ENCODE measurements at places on chromosomes 1 and 21.

DNA sequence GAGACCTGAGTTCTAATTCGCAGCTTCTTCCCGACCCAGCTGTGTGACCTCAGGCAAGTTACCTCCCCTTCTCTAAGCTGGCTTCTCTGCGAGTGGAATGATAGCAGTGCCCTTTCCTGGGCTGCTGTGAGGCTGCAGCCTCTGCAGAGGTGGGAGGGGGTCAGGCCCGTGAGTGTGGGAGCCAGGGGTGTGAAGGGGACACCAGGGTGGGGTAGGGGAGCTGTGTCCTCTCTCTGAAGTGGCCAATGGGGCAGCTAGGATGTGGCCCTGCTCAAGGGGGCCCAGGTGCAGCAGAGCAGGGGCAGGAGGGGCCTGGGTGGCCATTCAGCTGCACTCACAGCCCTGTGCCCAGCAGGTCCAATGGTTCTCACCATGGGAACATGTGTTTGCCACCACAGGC is 24.5 kb downstream of the DMRTB1 start:
- DNase-seq: no peak

DNA sequence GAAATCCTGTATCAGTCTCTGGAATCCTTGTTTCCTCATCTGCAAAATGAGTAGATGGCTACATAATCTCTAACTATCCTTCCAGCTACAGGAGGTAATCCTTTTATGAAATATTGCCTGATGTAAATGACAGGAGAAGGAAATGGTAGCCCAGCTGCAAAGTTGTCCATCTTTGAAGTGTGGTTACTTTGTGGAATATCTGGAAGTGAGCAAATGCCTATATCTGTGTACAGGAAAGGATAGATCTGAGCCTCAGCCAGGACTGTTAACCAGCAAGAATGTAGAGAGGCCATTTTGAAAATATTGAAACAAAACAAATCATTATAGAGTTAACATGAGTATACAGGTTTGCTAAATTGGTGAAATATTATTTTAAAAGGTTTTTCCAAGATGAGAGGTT is 74.8 kb upstream of the BMP8A start:
- DNase-seq: no peak

GRCh38 chr21:33857846-33858666 is 57.5 kb downstream of the ATP5PO start:
- no peak for DNase-seq

DNA sequence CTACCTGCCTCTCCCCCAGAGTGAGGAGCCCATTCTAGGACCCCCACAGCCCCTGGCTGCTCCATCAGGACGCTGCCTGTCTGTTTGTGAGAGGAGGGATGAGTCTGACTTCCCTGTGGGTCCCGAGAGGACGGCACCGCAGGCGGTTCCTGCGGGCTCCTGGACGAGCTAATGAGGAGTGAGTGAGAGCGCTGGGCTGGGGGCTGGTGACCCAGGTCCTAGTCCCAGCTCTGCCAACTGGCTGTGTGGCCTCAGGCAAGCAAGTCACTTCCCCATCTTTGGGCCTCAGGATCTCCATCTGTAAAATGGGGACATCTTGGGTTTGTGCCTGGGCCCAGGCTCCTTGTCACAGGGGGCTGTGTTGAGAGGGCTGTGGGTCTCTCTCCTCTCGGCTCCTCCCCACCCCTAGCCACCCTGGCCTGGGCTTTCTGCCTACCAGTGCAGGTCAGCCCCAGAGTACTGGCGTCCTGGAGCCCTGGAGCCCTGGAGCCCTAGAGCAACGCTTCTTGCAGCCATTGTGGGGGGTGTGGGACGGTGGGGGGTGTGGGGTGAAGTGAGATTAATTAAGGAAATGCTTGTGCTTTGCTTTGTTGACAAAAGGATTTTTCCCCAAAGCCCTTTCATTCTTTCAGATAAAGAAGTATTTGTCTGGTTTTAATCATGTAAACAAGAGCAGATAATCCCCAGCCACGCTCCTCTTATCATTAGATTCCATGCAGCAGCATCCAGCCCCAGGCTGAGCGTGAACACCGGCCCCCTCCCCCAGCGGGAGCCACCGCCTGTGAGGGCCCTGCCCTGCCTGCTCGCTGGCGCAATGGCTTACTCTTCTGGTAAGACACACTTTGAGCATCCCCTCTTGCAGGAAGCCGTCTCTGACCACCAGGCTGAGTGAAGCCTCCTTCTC is 26.8 kb downstream of the SLC1A7 start:
- no peak for DNase-seq

DNA sequence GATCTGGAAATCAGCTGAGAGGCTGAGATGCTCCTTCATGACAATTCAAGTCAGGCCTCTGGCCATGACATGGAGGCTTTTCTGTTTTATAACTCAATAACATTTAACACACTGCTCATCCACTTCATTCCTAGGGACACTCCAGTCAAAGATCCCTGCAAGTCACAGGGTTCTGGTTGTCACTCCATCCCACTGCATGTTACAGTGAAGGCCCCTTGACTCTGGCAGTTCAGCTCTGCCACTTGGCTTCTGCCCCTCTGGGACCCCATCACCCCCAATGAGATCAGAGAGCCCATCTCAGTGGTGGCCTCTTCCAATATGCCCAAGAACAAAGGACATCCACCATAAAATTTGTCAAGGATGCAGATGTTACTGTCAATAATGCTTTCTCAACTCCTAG is 10.0 kb upstream of the FAM110D start:
- no peak for DNase-seq

DNA sequence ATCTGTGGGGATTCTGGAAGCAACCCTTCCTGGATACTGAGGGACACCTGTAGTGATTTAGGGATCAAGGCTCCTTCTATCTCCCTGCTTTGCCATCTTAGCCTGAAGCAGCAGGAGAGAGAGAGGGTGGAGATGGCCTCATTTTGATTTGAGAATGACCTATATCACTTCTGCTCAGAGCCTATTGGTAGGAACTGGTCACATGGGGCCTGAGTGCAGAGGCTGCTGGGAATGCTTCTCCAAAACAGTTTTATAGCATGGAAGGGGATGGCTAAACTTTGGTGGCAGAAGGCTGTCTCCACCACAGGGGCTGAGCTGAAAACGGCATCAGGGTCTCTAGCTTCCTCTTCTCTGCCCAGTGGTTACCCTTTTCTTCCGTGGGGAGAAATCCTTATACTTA is 105.8 kb downstream of the TBX19 start:
- DNase-seq: no peak

GRCh38 chr1:58815686-58816071 is 31.8 kb upstream of the JUN start:
- DNase-seq: no peak

DNA sequence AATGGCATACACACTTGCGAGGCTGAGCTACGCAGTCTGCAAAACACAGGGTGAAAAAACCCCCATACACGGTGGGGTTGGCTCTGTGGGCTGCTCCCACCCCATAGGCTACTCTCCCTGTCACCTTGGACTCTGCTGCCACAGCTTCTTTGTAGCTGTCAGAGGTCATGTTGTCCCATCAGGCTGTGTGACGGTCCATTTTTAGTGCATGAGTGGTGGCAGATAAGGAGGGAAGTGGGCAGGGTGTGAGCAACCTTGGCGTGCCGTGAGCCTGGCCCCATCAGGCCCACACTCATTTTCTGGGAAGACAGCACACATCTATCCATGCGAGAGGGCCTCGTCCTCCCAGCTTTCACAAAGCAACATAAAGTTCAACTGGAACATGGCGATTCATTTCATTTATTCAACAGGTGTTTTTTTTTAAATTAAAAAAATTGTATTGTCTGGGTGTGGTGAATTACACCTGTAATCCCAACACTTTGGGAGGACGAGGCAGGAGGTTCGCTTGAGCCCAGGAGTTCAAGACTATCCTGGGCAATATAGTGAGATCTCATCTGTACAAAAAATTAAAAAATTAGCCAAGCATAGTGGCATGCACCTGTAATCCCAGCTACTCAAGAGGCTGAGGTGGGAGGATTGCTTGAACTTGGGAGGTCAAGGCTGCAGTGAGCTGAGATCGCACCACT is 9.5 kb downstream of the GPR137B start:
- no peak for DNase-seq

- DNase-seq: no peak
Measured at GRCh38 chr1:112177314-112177713, 187.8 kb upstream of the KCND3 start.

DNA sequence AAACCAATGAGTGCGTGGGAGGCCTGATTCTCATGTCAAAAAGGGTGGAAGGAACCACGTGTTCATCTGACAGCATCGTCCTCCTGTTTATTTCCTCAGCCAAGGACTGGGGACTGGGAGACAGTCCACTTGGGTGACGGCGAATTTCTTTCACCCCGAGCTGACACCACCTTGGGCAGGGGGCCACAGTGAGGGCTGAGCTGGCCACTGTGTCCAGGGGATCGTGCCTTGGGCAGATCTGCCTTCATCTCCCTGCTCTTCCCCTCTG is 122.1 kb downstream of the SIM2 start:
- no peak for DNase-seq

DNA sequence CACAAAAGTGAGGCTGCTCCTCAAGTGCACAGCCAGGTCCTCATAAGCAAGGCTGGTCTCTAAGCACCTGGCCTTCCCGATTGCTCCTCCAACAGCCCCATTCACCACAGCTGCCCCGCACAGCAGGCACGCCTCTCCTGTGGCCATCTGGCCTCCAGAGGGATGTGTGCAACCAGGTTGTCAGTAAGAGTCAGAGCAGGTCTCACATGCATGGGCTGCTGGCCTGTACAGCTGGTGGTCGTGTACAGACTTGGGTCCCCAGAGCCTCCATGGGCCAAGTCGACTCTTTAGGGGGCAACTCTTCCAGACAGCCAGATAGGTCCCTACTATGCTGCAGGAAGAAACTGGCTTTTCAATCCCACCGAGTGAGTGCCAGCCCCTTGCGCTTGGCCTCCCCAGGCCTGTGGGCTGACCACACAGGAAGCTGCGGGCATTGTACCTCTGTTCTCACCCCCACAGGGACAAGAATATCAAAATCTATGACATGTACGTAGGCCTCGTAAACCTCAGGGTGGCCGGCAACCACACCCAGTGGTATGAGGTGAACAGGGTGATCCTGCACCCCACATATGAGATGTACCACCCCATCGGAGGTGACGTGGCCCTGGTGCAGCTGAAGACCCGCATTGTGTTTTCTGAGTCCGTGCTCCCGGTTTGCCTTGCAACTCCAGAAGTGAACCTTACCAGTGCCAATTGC is 1.4 kb downstream of the PRSS38 start:
- DNase-seq: no peak

GRCh38 chr1:55037733-55038551 is 1.4 kb upstream of the PCSK9 start:
- no peak for DNase-seq

DNA sequence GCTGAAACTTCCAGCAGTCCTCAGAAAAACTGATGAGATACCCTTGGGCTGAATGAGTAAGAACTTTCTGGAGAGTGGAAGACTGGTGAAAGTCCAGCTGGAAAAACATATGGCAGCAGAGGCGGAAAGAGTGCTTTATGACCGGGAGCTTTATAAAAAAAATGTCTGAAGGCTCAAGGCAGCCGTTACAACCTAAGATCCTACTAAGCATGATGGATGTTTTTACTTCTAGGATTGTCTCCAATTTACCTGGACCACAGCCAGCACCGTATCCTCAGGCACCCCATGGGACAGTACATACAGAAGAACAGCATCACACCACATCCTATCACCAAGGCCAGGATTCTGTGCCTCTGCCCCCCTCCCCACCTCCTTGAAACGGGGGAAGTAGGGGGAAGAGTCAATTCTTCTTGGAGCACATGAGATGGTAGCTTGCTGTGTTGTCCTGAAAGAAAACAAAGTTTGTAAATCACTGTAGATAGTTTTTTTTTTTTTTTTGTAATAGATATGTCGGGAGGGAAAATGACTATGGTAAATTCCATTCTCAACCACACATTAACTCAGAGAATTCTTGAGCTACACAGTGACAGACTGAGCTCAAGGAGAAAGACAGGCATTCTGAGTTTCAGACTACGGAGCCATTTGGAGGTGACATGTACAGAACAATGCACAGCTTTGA is 11.8 kb upstream of the IRF2BP2 start:
- no peak for DNase-seq

GRCh38 chr1:160171354-160171753 is 19.0 kb upstream of the CASQ1 start:
- DNase-seq: no peak

Measured in CD4-positive, alpha-beta T cell treated with Interleukin-6 at 100 ng/mL for 8 hours (primary cell).